Umbilical cord (tissue), 2 donors: ENCODE measurements at places on chromosomes 16 and 17. TPM values are rescaled to one million over a fixed set of nuclear protein-coding genes. Genes with fewer than 3 reads are reported as not detected.

DNA sequence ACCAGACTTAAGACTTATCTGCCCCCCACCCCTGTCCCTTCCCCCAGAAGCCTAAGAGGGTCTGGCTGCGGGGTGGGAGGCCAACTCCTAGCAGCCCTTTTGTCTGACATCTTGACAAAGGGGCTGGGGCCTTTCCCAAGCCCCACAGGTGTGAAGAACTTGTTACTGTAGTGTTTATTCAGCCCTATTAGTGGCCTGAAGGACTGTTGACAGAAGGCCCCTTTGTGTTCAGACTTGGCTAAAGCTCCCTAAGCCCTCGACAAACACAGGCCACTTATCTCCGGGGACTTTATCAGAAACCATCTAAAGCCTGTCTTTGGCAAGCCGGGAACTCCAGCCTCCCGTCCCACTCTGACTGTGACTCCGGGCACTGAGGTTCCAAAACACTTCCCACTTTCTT lies 129.8 kb downstream of the NTN1 start:
- peak; percentile 44 for DNase-seq

The PRR15L gene
- not detected for total RNA-seq

The INCA1 gene
- total RNA-seq, result 2.9 TPM

- no peak for DNase-seq
Observed at GRCh38 chr17:41942626-41943373, 12.4 kb downstream of the ODAD4 start.

DNA sequence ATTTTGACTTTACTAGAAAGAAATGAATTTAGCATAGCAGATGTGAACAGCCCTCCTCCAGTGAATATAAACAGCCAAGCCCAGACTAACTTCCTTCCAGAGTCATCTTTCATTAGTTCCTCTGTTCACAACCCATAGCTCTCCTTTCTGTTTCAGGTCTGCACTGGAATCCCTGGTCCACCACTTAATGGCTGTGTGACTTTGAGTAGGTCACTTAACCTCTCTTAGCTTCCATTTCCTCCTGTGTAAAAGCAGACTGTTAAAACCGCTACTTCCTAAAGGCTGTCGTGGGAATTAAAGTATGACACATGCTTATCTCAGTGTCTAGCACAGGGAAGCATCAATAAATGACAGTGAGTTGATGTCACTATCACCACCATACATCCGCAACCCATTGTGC lies 7.5 kb downstream of the SLC6A4 start:
- DNase-seq, result no peak

GRCh38 chr16:79101491-79101890 lies 499.0 kb downstream of the MAF start:
- peak; percentile 63 for DNase-seq
